ENCODE measurements at places on chromosomes 3 and 15.

GRCh38 chr3:80970292-80970691 is 791.2 kb downstream of the GBE1 start:
- DNase-seq, result no peak

DNA sequence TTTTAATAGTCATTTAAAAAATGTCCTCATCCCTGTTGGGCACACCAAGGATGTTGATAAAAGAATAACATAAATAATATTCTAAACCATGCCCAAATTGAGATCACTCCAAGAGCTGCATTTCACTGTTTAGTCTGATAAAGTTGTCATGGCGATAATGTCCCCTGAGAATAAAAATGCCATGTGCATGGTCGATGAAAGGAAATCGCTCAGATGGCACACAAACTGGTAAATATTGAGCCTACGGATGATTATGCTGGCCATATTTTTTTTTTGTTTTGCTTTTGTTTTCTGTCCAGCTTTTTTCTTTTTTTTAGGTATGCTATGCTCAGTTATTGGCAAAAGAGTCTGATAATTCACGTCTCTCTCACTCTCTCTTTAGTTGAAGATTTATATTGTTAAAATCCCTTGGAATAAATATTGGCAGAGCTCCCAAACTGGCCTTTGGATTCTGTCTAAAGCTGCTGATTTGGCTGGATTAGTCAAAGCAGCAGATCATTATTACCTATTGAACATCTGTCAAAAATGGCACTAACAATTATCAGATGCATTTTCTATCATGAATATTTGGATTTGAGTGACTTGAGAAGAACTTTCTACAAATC is 643.8 kb downstream of the SQOR start:
- DNase-seq, result no peak

GRCh38 chr15:94305133-94305532 is 73.8 kb downstream of the MCTP2 start:
- DNase-seq, result no peak

DNA sequence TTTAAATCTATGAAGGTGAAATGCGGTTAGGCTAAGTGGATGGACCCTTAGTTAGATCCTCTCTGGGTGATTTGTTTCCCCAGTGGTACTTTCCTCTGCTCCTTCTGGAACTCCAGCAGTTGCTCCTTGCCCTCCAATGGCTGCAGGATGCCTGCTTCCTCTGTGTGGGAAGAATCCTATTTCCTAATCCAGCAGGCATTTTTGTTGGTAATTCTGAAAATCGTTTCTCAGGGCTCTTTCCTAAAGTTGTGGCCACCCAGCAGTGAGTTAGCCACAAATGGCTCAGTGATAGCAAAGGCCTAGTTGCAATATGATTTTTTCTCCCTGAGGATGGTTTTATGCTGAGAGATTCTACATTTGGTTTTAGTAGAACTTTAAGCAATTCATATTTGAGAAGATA is 332.3 kb upstream of the C2CD4B start:
- no peak for DNase-seq

GRCh38 chr3:82672966-82673365 is 911.5 kb upstream of the GBE1 start:
- no peak for DNase-seq

- no peak for DNase-seq
These were observed 2.1 kb upstream of the CPB1 start for GRCh38 chr3:148825476-148825875.

DNA sequence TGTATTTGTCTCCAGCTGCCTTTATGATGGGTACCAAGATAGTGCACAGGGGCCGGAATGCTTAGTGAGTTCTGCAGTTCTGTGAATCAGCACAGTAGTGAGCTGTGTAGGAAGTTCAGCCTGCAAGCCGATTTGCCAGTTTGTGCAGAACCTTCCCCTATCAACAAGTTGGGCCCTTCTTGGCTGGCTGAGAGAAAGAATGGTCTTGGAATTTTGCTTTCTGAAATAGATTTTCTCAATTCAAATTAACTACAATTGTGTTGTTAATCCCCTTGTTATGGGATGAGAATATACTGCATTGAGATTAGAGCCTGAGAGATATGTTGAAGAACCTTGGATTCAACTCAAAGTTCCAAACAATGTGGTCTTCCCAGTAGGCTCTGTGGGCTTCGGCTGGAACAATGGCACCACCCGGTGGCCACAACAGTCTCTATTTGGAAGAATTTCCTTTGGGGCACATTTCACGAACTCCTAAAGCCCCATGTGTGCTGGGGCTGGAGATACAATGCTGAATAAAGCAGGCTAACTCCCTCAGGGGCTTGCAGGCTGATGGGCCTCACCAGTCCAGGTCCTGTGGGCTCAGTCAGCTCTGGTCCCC is 59.1 kb downstream of the TRIM42 start:
- no peak for DNase-seq

DNA sequence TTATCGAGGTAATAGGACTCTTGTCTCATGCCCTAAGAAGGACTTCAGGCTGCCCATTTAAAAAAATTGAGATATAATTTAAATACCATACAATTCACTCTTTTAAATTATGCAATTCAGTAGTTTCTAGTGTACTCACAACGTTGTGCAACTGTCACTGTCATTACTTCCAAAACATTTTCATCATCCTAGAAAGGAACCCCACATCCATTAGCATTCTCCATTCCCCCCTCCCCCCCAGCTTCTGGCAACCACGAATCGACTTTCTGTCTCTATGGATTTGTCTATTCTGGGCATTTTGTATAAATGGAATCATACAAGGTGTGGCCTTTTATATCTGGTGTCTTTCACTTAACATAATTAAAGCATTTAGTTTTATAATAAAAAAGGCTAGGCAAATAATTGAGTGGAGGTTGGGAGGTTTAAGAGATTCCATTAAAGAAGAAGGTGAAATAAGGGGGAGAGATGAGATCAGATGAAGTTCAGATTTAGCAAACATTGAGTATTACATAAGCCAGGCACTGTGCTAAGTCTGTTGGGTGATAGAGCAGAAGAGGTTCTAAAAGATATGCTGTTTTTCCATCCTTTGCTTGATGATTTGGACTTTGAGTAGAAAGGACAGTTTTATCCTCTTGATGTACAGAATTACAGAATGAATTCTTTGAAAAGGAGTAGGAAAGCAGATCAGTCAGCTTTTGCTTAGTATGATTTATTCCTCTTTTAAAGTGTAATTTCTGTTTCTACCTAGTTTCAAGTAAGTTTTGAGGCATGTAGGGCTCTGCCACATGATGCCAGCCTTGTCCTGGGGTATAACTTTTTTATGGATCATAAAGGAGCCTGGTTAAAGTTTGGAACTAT is 36.3 kb downstream of the UBE2E2 start:
- DNase-seq, result no peak

- DNase-seq, result no peak
These were observed 5.3 kb upstream of the TRAK1 start for GRCh38 chr3:42085641-42086376.

GRCh38 chr3:78873641-78874040 is 894.2 kb downstream of the ROBO1 start:
- DNase-seq, result no peak

GRCh38 chr3:17972959-17973906 is 230.8 kb upstream of the TBC1D5 start:
- DNase-seq, result no peak

DNA sequence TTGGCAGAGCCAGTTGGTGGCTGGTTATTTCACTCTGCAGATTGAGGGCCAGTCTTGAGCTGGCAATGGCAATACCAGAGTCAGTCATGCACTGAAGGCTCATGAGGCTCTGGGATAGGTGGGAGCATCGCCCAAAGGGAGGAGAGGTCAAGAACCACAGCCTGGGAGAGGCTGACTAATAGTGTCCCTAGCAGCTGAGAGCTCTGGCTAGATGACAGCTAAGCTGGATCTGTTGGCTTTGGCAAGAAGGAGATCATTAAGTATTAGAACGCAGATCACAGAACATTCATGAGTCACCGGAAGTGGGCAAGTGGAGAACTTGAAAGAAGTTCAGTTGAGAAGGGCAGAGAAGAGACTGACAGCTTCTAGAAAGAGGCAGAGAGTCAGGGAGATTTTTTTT is 521.1 kb downstream of the NR2F2 start:
- no peak for DNase-seq

DNA sequence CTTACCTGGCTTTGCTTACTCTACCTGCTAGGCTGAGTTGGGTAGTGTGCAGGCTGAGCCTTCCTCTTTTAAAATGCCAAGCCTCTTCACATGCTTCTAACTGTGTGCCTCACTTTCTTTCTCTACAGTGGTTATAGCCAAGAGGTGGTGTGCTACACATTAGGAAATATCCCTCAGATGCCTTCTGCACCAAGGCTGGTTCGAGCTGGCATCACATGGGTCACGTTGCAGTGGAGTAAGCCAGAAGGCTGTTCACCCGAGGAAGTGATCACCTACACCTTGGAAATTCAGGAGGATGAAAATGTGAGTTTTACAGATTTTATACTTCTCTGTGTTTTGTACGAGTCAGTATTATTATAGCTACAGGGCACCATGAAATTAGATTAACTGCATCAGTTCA is 117.8 kb downstream of the GHSR start:
- DNase-seq, result no peak

- DNase-seq, result no peak
These were observed 648.9 kb upstream of the ALCAM start for GRCh38 chr3:104717828-104718196.

- no peak for DNase-seq
These were observed 22.4 kb downstream of the MAP6D1 start for GRCh38 chr3:183802989-183803388.

DNA sequence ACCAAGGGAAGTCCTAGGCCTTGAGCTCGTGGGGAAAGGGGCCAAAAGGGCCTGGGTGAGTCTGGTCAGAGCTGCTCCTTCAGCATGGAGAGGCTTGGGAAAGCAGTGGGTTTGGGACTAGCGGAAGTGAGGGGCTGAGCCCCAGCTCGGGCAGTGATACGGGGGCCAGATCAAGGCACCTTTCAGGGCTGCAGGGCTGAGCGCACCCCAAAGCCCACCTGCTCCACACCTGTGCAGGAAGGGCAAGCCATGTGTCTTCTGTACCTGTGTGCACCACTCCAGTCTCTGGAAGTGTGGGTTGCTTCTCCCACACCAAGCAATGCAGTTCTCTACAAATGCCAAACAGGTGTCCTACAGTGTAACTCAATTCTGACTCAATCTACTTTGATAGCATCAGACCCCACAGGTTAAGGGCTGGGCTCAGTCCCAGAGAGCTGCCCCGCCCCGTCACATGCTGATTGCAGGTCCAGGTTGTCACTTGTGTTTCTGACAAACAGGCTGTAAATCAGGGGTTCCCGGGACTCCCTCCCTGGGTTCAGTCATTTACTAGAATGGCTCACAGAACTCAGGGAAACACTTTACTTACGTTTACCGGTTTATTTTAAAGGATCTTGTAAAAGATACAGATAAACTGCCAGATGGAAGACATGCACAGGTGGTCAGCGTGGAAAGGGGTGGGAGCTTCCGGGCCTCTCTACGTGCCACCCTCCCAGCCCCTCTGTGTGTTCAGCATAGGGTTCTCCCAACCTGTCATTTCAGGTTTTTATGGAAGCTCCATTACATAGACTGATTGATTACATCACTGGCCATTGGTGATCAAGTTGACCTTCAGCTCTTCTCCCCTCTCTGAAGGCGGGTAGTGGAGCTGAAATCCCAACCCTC is 28.8 kb upstream of the KLF13 start:
- DNase-seq, result no peak

DNA sequence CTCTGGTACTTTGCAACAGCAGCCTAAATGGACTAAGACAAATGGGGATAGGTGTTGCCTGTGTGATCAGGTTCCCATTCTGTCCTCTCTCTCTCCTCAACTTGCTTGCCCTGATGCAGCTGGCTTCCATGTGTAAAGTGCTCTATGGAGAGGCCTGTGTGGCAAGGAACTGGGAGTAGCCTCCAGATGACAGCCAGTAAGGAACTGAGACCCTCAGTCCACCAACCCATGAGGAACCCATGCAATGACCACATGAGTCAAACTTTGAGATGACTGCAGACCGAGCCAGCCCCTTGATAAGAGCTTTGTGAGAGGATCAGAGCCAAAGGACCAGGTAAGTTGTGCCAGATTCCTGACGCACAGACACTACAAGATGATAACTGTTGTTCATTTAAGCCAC is 74.6 kb upstream of the ADPGK start:
- no peak for DNase-seq

DNA sequence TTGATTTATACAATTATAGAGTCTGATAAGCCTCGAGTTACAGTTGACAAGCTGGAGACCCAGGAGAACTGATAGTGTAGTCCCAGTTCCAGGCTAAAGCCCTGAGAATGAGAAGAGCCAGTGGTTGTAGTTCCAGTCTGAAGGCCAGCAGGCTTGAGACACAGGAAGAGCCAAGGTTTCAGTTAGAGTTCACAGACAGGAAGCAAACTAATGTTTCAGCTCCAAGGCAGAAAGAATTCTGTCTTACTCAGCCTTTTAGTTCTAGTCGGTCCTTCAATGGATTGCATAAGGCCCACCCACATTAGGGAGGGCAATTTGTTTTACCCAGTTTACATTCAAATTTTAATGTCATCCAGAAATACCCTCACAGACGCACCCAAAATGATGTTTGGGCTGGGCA is 102.7 kb downstream of the CDIN1 start:
- DNase-seq, result no peak

- DNase-seq, result no peak
These were observed 75.9 kb downstream of the TNIK start for GRCh38 chr3:171384101-171384891.

DNA sequence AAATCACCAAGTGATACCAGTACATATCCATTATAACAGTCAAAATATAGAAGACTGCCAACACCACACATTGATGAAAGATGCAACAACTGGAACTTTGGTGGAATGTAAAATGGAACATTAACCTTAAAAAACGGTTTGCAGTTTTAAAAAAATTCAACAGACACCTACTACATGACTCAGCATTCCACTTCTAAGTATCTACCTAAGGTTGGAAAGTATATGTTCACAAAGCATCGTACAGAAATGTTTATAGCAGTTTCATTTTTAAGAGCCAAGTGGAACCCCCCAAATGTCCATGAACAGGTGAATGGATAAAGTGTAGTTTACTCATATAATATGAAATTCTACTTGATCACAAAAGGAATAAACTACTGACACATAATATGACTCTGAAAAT is 314.7 kb upstream of the ARRDC4 start:
- DNase-seq, result no peak

- no peak for DNase-seq
These were observed 151.8 kb downstream of the MEX3B start for GRCh38 chr15:81894061-81894460.

DNA sequence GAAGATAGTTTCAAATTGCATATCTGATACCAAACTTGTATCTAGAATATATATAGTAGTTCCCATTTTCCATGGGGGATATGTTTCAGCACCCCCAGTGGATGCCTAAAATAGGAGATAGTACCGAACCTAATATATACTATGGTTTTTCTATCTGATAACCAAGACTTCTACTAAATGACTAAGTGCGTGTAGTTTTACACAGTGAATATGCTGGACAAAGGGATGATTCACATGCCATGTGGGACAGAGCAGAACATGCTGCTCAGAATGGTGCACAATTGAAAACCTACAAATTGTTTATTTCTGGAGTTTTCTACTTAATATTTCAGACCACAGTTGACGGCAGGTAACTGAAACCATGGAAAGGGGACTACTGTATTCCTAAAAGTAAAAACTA is 73.4 kb upstream of the TP63 start:
- DNase-seq, result no peak

Measured in stimulated activated CD8-positive, alpha-beta memory T cell treated with anti-CD3 and anti-CD28 coated beads, Interleukin-4, amount 100 ng/mL, for 4 hours (primary cell).